Chondrocyte (in vitro differentiated cells): ENCODE measurements at places on chromosomes 6 and 20. TPM values are rescaled to one million over a fixed set of nuclear protein-coding genes. Genes with fewer than 3 reads are reported as not detected.

GRCh38 chr6:102986086-102986485 is 1592.6 kb downstream of the GRIK2 start:
- H3K4me1 ChIP-seq, result no peaks in the 10 kb centered on the region
- H3K4me3 ChIP-seq, result no peak overlapping the region
- no peak for DNase-seq
- no peaks in the 10 kb centered on the region for H3K36me3 ChIP-seq

The HLA-DOA gene
- total RNA-seq, result not detected in 3 replicates

DNA sequence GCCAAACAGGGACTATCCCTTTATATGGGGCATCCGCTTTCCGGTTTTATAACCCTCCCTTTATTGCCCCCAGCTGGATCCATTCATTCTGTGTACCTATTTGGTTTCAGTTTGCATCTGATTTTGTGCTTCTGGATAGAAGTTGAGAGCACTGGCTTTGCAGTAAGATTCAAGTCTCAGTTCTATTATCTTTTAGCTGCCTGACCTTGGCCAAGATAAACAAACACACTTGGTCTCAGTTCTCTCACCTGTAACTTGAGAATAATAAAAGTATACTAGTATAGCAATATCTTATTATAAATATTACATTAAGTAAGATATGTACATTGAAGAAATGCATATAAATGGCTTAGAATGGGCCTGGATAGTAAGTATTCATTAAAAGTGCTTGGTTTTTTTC is 182.4 kb upstream of the TSHZ2 start:
- H3K4me3 ChIP-seq, result no peak overlapping the region
- no peaks in the 10 kb centered on the region for H3K36me3 ChIP-seq
- H3K27ac ChIP-seq, result no peak overlapping the region
- no peaks in the 10 kb centered on the region for H3K4me1 ChIP-seq
- H3K27me3 ChIP-seq, result peaks cover 4% of the 10 kb centered on the region

The ECT2L gene
- not detected in 3 replicates for total RNA-seq

GRCh38 chr20:11114382-11114781 is 440.6 kb upstream of the JAG1 start:
- no peak overlapping the region for H3K4me3 ChIP-seq
- no peaks in the 10 kb centered on the region for H3K36me3 ChIP-seq
- DNase-seq, result no peak
- H3K27ac ChIP-seq, result no peak overlapping the region
- H3K27me3 ChIP-seq, result no peaks in the 10 kb centered on the region

DNA sequence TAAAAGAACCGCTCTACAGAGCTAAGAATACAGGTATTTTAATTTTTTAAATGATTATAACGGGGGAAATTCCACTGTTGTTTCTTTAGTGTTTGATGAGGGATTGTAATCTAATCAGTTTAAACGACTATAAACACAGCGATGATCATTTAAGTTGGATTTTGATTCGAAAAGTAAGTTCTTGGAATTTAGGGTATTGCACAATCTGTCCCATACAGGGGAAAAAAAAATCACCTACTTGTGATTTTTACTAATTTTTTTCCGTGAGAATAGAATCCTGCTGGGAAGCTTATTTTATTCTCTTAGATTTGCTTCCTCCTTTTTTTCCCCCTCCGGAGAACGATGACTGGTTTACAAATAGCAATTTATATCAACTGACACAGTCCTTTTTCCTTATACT is 108.0 kb downstream of the LAMA2 start:
- no peak overlapping the region for H3K4me3 ChIP-seq
- H3K27ac ChIP-seq, result no peak overlapping the region
- H3K27me3 ChIP-seq, result no peaks in the 10 kb centered on the region
- no peak for DNase-seq
- no peaks in the 10 kb centered on the region for H3K36me3 ChIP-seq
- H3K4me1 ChIP-seq, result no peaks in the 10 kb centered on the region

DNA sequence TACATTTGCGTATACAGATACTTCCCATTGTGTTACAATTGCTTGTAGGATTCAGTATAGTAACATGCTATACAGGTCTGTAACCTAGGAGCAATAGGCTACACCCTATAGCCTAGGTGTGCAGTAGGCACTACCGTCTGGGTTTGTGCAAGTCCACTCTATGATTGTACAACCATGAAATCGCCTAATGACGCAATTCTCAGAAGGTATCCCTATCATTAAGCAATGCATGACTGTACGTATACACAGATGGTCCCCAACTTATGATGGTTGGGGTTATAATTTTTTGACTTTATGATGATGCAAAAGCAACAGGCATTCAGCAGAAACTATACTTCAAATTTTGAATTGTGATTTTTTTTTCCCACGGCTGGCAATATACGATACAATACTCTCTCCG is 458.2 kb upstream of the NOX3 start:
- H3K4me1 ChIP-seq, result no peaks in the 10 kb centered on the region
- no peak overlapping the region for H3K27ac ChIP-seq
- no peak for DNase-seq
- no peaks in the 10 kb centered on the region for H3K36me3 ChIP-seq

- DNase-seq, result no peak
- no peaks in the 10 kb centered on the region for H3K36me3 ChIP-seq
- H3K4me3 ChIP-seq, result no peak overlapping the region
- H3K27me3 ChIP-seq, result no peaks in the 10 kb centered on the region
These were observed 144.6 kb downstream of the UST start for GRCh38 chr6:148891405-148891783.

The ZNF451 gene
- 45.4 to 60.7 TPM (median 45.5 TPM) in 3 replicates for total RNA-seq

The VARS1 gene
- 71.1 to 101 TPM (median 71.9 TPM) in 3 replicates for total RNA-seq

The ID4 gene
- total RNA-seq, result 79.9 to 139 TPM (median 136 TPM) in 3 replicates

GRCh38 chr6:36856277-36856676 is 17.0 kb upstream of the CPNE5 start:
- DNase-seq, result no peak
- no peaks in the 10 kb centered on the region for H3K27me3 ChIP-seq
- H3K4me1 ChIP-seq, result peaks cover 27% of the 10 kb centered on the region
- H3K27ac ChIP-seq, result no peak overlapping the region
- peaks cover 12% of the 10 kb centered on the region for H3K36me3 ChIP-seq

- no peak overlapping the region for H3K27ac ChIP-seq
- H3K4me1 ChIP-seq, result peaks cover 4% of the 10 kb centered on the region
- H3K4me3 ChIP-seq, result no peak overlapping the region
- H3K36me3 ChIP-seq, result no peaks in the 10 kb centered on the region
These were observed 123.0 kb downstream of the HMGCLL1 start for GRCh38 chr6:55456016-55456415.

DNA sequence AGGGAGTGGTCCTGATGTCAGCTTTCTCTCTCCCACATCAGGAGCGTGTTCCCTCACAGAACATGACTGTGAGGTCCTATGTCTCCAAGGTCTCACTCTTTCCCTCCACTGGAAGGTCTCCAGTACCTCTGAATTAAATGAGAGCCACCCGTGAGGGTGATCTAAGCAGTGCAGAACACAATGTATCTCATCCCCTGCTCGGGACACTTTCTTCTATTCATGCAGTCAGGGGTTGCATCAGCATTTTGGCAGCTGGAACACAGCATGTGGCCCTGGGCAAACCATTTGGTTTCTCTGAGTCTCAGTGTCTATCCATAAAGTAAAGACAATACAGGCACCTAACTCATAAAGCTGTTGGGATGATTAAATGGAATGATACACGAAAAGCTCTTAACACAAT is 34.2 kb downstream of the MAFB start:
- no peak overlapping the region for H3K4me3 ChIP-seq
- no peaks in the 10 kb centered on the region for H3K36me3 ChIP-seq
- peaks cover 9% of the 10 kb centered on the region for H3K27me3 ChIP-seq

- H3K4me3 ChIP-seq, result no peak overlapping the region
- H3K36me3 ChIP-seq, result peaks cover 2% of the 10 kb centered on the region
- H3K4me1 ChIP-seq, result no peaks in the 10 kb centered on the region
- no peak overlapping the region for H3K27ac ChIP-seq
- no peak for DNase-seq
- no peaks in the 10 kb centered on the region for H3K27me3 ChIP-seq
These were observed 166.8 kb downstream of the SAMD5 start for GRCh38 chr6:147675281-147675680.

DNA sequence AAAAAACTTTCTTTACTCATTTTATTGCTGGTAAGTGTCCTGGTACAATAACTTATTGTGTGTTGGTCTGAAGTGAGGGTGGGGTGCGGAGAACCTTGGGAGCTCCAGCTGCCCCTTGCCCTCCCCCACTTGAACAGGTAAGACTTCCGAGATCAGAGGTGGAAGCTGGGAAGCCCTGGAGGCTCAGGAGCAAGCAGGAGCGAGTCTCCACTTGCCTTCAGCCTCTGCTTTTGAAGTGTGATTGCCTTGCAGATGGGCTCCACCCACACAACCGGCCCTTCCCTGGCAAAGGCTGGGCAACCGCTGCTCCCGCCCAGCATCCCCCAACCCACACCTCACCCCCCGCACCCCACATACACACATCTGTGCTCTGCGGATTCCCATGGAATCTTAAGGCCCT is 179.6 kb downstream of the TFAP2C start:
- H3K4me1 ChIP-seq, result no peaks in the 10 kb centered on the region
- peaks cover 2% of the 10 kb centered on the region for H3K36me3 ChIP-seq
- no peak for DNase-seq

DNA sequence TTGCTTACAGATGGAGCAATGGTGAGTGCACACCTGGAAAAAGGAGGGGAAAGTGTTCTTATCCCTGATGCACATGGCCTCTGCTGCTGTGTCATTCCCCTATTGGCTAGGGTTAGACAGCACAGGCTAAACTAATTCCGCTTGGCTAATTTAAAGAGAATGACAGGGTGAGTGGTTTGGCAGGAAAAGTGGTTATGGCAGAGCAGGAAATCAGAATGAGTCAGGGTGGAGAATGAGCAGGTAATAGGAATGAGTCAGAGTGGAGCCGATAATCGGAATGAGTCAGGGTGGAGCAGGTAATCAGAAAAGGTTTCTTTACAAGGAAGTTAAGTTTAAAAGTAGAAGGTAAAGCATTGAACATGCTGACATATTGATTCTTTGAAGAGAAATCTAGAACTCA is 355.5 kb upstream of the HTR1E start:
- no peak overlapping the region for H3K4me3 ChIP-seq
- no peaks in the 10 kb centered on the region for H3K4me1 ChIP-seq
- H3K27ac ChIP-seq, result no peak overlapping the region

The TNFRSF21 gene
- total RNA-seq, result 4.3 to 23.1 TPM (median 20.2 TPM) in 3 replicates

GRCh38 chr20:34861386-34862084 is 11.1 kb downstream of the GGT7 start:
- no peaks in the 10 kb centered on the region for H3K4me1 ChIP-seq
- H3K27ac ChIP-seq, result no peak overlapping the region
- DNase-seq, result no peak
- H3K4me3 ChIP-seq, result no peak overlapping the region

- no peak for DNase-seq
- H3K4me3 ChIP-seq, result no peak overlapping the region
- H3K4me1 ChIP-seq, result peaks cover 49% of the 10 kb centered on the region
- no peaks in the 10 kb centered on the region for H3K27me3 ChIP-seq
These were observed 28.1 kb upstream of the ASXL1 start for GRCh38 chr20:32329817-32330554.

DNA sequence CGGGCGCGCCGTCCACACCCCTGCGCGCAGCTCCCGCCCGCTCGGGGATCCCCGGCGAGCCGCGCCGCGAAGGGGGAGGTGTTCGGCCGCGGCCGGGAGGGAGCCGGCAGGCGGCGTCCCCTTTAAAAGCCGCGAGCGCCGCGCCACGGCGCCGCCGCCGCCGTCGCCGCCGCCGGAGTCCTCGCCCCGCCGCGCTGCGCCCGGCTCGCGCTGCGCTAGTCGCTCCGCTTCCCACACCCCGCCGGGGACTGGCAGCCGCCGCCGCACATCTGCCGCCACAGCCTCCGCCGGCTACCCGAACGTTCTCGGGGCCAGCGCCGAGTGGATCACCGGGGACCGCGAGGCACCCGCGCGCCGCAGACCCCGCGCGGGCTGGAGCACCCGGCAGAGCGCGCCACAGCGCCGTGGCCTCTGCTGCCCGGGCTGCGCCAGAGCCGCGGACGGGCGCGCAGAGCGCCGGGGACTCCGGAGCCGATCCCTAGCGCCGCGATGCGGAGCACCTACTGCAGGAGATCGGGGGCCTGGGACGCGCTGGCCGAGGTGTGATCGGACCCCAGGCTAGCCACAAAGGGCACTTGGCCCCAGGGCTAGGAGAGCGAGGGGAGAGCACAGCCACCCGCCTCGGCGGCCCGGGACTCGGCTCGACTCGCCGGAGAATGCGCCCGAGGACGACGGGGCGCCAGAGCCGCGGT is at the start of gene BMP2:
TSS of gene BMP2 (plus strand) at position 151 of the 692 bp plus-strand sequence. CDS start 2,441 bp downstream, outside the sequence.
- H3K4me3 ChIP-seq, result peak within 1 kb of the TSS; percentile 80
- no peaks in the 10 kb centered on the region for H3K36me3 ChIP-seq
- peaks cover 6% of the 10 kb centered on the region for H3K27me3 ChIP-seq

DNA sequence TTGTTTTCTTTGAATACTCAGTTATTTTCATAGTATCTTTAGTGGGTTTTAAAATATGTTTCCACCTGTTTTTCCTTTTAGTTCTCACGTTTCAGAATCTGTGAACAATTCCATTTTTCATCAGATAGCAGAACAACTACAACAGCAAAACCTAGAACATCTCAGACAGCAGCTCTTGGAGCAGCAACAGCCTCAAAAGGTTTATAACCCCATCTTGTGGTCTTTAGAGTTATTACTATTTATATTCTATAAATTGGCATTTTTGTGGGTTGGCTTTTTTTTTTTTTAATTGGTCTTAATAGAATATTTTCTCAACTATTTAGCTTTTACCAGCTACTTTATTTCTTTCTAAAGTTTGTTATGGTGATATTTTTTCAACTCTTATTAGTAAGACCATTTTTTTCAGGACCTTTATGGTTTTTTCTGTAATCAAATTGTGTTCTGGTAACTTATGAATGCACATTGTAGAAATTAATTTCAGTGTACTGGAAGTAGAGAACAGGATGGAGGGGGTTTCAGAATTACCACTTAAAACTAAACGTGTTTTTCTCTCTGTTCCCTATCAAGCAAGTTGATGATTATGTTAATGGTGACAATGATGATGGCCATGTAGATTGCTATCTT is 72.2 kb downstream of the SCAF8 start:
- DNase-seq, result no peak
- H3K4me1 ChIP-seq, result peaks cover 15% of the 10 kb centered on the region
- no peaks in the 10 kb centered on the region for H3K27me3 ChIP-seq
- no peak overlapping the region for H3K4me3 ChIP-seq
- H3K27ac ChIP-seq, result peak overlapping the region; percentile 13

DNA sequence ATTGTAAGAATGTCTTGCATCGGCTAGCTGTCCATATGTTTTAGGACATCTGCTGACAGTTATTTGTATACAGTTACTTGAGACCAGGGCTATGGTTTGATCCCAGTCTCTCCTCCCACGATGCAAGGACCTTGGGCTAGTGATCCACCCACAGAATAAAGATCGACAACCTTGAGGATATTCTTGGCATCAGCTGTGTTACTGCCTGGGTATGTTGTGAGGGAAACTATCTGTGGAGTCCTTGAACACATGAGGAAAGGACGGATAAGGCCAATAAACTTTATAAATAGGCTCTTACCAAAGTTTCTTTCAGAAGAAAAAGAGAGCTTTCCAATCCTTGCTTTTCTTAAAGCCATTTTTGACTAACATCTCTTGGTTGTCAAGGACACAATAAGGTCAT is 70.8 kb upstream of the HEY2 start:
- no peak overlapping the region for H3K4me3 ChIP-seq
- peaks cover 41% of the 10 kb centered on the region for H3K4me1 ChIP-seq
- DNase-seq, result no peak
- no peak overlapping the region for H3K27ac ChIP-seq

The PGBD1 gene
- total RNA-seq, result 7.6 to 9.9 TPM (median 8.5 TPM) in 3 replicates

The CAGE1 gene
- total RNA-seq, result not detected in 3 replicates

GRCh38 chr6:144232832-144233230 is 52.3 kb upstream of the UTRN start:
- H3K4me3 ChIP-seq, result no peak overlapping the region
- H3K27ac ChIP-seq, result peak overlapping the region; percentile 42
- H3K27me3 ChIP-seq, result no peaks in the 10 kb centered on the region
- peaks cover 23% of the 10 kb centered on the region for H3K4me1 ChIP-seq
- no peak for DNase-seq
